Activated CD4-positive, alpha-beta T cell treated with anti-CD3 and anti-CD28 coated beads, Interleukin-2, amount 50 U/mL, for 16 hours (primary cell): ENCODE measurements at places on chromosomes 5 and 9.
A peak's percentile ranks its signal among the peaks of the same experiment; 100 is the strongest.

- DNase-seq = peak; percentile 66
Measured at GRCh38 chr9:97510797-97511654, 9.6 kb downstream of the TMOD1 start.

DNA sequence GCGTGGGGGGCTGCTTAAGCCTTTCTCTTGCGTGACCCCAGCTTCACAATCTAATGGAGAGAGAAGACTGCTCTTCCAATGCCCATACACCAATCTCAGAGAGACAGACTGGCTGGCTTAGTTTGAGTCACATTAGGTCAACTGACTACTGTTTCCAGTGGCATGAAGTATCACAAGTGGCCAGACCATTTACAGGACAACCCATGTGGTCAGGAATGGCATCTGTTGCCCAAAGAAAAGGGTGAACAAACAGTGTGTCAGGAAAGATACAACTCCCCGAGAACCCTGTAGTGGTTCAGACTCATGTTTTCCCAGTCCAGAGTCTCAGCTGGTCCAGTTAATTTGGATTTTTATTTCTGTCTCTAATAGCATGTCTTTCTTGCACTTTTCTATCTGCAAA, 177.4 kb upstream of the IL12B start:
- DNase-seq = no peak

DNA sequence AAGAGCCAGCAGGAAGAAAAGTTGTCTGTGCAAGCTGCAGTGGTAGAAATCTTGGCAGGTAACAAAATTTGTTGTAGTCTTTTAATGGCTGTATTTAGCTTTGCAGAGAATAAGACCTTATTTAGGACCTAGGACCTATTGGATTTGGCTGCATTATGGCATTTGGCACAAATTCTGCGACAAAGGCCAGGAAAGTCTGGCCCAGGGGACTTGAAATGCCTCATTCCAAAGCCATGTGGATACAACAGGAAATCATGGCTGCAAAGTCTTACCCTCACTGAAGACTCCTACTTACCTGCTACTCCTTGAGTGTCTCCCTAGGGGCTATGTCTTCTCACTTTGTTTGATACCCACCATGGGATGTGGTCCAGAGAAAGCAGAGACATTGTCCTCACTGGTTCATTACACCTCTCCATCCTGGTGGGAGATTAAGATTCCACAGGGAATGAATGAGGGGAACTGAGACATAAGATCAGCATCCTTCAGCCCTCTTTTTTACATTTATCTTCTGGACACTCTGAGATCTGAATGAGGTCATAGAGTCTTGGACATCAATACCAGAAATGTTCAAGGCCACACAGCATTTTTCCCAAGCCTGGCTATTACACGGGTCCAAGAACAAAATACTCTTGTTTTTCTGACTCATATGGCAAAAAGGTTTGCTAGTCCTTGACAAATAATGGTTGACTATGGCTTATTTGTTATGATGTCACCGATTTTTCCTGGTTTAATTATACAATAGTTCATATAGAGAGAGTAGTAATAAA, 119.4 kb downstream of the PDE8B start:
- DNase-seq = no peak

- DNase-seq = no peak
Measured at GRCh38 chr9:10235376-10235775, 377.4 kb downstream of the PTPRD start.

DNA sequence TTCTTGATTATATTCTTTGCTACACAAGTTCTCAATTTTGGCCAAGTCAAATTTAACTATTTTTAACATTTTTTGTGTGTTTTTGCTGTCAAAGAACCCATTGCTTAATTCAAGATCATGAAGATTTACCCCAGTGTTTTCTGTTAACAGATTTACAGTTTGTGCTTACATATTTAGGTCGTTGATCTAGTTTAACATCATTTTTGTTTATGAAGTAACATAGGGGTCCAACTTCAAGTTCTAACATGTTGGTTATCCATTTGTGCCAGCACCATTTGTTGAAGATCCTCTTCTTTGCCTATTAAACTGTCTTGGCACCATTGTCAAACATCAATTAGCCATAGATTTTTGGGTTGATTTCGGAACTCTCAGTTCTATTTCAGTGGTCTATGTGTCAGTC, 71.0 kb downstream of the CCDC192 start:
- no peak for DNase-seq

GRCh38 chr9:96073531-96074480, 198.3 kb downstream of the ERCC6L2 start:
- no peak for DNase-seq

GRCh38 chr9:93820667-93821306, 134.4 kb downstream of the BARX1 start:
- no peak for DNase-seq

DNA sequence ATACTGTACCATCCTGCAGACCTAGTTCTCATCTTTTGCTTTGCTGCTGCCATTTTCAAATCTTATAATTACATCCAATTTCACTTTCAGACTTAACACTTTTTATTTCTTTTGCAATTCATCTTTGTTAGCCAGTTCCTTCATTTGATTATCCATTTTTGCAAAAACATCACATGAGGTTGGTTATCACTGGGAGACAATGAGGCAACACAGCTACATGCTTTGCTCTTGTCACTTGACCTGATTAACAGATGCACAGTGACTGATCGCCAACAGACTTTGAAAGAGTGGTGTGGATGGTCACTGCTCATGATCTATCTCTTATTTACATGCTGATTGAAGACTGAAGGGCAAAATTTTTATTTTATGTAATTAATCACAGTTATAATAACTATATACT, 17.0 kb upstream of the RNF20 start:
- no peak for DNase-seq

DNA sequence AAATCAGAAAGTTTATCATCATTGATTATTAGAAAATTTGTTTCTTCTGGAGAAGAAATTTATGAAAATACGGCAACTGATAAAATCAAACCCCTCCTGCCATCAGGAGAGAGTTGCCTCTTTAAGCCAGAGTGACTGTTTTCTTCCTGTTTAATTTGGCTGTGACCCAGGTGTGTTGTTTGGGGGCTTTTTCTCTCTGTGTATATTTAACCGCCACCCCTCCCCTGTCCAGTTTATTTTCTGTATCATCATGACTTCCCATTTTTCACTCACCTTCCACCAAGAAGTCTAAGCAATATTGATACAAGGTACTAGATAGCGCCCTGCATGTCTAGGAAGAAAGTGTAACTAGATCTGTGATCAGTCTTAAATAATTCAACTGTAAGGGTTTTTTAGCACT, 50.1 kb downstream of the FAM78A start:
- no peak for DNase-seq

- no peak for DNase-seq
Measured at GRCh38 chr9:101527066-101527465, 6.6 kb upstream of the RNF20 start.

GRCh38 chr9:132903574-132904492, 25.1 kb downstream of the SPACA9 start:
- DNase-seq = no peak

DNA sequence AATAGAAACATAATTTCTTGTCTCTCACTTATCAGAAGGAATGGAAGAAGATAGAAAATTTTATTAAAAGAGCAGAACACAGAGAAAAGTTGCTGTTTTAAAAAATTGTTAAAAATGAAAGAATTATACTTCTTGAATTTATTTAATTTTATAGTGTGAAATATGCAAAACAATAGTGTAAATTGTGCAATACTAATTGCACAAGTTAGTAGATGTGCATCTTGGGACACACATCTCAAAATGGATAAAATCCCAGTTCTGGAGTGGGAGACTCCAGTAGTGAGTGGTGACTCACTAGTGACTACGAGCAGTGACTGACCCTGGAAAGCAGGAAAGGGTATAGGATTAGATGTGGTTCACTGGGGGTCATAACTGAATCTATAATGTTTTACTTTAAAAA, 223.2 kb downstream of the MSX2 start:
- DNase-seq = no peak

GRCh38 chr9:135948968-135949367, 12.2 kb downstream of the UBAC1 start:
- no peak for DNase-seq
